ENCODE measurements at places on chromosomes 12 and 14.

GRCh38 chr12:125029761-125030358 lies 35.4 kb upstream of the AACS start:
- no peak for DNase-seq

GRCh38 chr12:91104812-91105466 lies 6.4 kb downstream of the LUM start:
- no peak for DNase-seq

- DNase-seq: no peak
Measured at GRCh38 chr12:46153268-46153872, 115.5 kb downstream of the SLC38A1 start.

- no peak for DNase-seq
Measured at GRCh38 chr12:132407451-132407961, 78.1 kb upstream of the GALNT9 start.

GRCh38 chr12:98106031-98106683 lies 409.2 kb upstream of the TMPO start:
- DNase-seq: no peak

DNA sequence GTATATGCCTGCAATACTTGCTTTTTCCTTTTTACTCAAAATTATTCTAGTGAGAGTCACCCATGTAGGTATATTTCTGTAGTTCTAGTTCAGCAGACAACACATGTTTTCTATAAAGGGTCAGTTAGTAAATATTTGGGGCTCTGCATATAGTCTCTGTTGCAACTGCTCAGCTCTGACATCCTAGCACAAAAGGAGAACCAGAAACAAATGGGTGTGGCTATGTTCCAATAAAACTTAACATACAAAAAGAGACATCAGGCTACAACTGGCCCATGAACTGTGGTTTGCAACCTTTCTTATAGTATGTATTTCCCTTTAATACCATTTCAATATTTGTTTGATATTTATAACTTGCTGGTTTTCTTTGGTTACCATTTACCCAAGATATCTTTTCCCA lies 11.9 kb downstream of the NT5DC3 start:
- DNase-seq: no peak

DNA sequence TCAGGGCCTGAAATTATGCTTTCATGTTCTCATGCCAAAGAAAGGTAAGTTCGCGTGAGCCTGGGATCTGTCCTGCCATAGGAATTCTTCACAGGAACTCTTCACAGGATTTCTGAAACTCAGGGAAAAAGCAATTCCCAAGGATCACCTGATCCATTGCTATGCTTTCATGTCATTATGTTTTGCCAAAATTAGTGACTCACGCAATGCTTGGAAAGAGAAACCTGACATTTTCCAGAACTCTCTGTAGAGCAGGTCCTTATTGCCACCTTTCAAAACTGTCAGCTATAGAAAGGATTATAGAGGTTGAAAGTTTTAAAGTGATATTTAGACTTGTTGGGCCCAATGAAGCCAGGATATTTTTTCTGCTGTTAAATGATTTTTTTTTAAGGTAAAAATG lies 6.3 kb upstream of the KCNJ8 start:
- no peak for DNase-seq

DNA sequence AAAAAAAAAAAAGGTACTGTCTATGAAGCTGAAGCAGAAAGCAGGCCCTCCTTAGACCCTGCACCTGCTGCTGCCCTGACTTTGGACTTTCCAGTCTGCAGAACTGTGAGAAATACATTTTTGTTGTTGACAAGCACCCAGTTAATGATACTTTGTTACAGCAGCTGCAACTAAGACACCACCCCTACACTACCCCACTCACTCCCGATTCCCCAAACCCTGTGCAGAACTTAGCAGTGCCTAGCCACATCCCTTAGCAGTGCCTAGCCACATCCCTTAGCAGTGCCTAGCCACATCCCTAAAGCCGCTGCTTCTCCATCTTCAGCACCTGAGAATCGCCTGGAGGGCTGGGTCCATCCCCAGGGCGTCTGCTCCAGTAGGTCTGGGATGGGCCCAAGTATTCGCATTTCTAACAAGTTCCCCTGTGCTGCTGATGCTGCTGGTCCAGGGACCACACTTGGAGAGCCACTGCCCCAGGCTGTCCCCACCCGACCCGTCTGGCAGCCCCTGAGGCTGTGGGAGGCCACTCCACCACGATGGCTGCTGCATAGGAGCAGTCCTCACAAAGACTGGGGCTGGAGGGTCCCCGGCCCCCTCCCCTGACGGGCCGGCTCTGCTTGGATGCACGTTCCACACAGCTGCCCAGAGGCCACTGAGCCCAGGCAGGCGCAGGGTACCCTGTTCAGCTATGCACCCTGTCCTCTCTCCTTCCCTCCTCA lies 10.8 kb upstream of the PPP1R13B start:
- DNase-seq: no peak

DNA sequence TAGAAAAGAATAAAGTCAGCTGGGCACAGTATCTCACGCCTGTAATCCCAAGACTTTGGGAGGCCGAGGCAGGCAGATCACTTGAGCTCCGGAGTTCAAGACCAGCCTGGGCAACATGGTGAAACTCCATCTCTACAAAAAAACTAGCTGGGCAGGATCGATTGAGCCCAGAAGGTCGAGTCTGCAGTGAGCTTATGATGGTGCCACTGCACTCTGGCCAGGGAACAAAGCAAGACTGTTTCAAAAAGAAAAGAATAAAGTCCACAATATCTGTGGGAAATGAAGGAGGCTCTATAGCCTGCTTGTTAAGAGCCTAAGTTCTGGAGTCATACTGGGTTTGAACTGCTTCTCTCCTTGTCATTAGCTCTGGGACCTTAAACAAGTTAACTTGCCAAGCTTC lies 7.9 kb downstream of the MAPK1IP1L start:
- DNase-seq: no peak

DNA sequence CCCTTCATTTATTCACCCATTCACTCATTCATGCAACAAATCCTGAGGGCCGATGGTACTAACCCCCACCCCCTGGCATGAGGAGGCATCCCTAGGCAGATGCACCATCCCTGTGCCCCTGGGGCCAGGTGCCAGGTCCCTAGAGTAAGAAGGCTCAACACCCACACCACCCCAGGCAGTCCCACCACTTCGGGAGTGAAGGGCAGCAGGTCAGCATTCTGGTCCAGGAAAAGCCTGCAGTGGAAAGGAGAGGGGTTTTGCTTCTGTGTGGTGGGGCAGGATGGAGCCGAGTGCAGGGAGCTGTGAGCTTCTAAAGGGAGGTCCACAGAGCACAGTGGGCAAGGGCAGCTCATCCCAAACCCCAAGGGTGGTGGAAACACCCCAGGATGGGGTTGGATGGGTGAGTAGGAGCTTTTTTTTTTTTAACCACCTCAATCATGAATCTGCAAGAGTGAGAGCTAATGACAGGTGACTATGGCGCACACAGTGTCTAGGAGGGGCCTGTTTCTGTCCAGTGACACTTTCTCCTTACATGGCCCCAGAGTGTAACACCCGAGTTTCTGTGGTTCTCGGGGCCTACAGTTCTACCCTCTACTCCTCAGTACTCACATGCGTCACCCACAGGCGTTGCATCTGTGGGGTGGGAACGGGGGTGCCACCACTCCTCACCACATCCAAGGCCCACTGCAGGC lies 414.3 kb downstream of the TMEM121 start:
- no peak for DNase-seq

DNA sequence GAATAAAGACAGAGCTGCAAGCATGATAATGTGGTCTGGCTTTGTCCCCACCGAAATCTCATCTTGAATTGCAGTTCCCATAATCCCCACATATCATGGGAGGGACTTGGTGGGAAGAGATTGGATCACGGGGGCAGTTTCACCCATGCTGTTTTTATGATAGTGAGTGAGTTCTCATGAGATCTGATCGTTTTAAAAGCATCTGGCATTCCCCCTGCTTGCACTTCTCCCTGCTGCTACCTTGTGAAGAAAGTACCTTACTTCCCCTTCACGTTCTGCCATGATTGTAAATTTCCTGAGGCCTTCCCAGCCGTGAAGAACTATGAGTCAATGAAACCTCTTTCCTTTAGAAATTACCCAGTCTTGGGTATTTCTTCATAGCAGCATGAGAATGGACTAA lies 158.7 kb downstream of the SLC35F4 start:
- DNase-seq: no peak

DNA sequence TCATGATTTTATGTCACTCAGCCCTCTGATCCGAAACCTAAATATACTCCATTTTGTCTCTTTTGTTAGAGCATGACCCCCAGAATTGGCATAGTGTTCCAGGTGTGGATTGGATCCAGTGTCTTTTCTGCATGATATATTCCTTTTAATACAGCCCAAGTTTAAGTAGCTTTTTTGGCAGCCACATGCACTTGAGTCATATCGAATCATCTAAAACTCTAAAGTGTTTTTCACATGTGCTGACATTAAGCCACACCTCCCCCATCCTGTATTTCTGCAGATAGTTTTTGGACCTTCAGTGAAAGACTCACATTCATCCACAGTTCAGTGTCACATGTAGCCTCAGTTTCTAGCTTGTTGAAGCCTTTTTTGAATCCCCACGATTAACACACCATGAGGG lies 30.6 kb downstream of the BORCS5 start:
- no peak for DNase-seq

DNA sequence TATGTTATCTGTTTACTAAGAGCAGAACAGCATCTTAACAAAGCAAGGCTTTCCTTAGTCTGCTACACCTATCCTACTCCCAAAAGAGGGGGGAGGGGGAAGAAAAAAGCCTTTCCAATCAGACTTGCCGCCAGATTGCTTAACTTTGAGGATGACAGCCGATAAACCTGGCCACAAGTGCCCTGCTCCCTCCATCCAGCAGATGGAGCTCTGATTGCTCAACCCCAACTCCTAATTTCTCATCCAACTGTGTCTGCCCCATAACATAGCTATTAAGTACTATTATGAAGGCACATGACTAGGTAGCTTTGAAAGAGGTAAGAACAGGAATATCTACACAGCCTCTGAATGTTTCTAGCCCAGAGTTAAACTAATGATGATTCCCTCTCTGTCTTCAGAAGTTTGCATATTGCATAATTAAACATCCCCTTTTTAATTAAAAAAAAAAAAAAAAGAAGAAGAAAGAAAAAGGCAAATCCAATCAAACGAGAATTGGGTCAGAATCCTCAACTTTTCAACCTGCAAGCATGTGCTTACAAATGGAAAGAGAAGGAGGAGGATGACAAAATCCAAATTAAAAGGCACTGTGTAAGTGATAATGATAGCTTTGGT lies 247.4 kb downstream of the GALC start:
- no peak for DNase-seq

Measured in ureter (tissue), 1 donor.